ENCODE measurements at places on chromosomes 1 and 21. TPM values are rescaled to one million over a fixed set of nuclear protein-coding genes. Genes with fewer than 3 reads are reported as not detected.

DNA sequence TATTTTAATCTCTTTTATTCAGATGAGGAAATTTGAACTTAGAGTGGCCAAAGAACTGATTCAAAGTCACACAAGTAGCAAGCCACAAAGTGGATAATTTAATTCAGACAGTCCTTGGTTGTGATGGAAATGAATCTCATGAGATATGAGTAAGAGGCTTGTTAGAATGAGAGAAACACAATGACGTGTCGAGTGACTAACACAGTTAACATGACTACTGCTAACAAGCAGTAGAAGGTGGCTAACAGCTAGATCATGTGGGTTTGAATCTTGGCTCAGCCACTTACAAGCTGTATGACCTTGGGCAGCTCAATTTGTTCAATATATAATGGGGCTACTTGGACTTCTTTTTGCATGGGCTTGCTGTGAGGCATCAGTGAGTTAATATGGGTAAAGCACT, 104.5 kb upstream of the LMO4 start:
- DNase-seq = no peak

Gene SPATA17
- total RNA-seq = 0.21 TPM

Gene TBX15
- total RNA-seq = 3.1 TPM

GRCh38 chr1:187621951-187622350, 793.2 kb downstream of the PLA2G4A start:
- DNase-seq = no peak

GRCh38 chr1:248736977-248737376, 18.6 kb downstream of the LYPD8 start:
- DNase-seq = no peak

- no peak for DNase-seq
Measured at GRCh38 chr21:19523061-19523460, 1119.5 kb upstream of the TMPRSS15 start.

- no peak for DNase-seq
Measured at GRCh38 chr1:23169195-23169575, 529 bp upstream of the LUZP1 start.

- DNase-seq = no peak
Measured at GRCh38 chr1:30104551-30104950, 618.8 kb downstream of the MATN1 start.

DNA sequence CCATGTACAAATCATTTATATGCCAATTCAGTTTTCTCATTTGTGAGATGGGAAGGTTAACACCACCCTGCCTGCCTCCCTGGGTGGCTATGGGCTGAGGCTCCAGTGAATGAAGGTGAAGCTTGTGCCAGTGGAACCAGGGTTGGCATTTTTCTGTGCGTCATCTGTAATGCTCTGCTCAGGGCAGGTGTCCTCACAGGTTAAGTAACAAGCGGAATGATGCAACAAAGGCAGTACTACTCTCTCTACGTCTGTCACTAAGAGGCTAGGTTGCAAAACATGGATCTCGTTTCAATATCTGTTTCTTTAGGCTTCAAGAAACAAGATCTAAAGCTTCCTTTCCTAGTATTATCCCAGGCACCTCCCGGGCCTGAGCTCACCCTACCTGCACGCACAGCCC, 67.0 kb upstream of the ZNF648 start:
- DNase-seq = no peak

Data from osteocyte (in vitro differentiated cells).